ENCODE measurements at places on chromosomes 1 and 21. TPM values are rescaled to one million over a fixed set of nuclear protein-coding genes. Genes with fewer than 3 reads are reported as not detected.

GRCh38 chr1:41823471-41823870, 95.3 kb downstream of the HIVEP3 start:
- no peak for DNase-seq

- DNase-seq, result no peak
Observed at GRCh38 chr1:109846846-109847245, 63.8 kb upstream of the CSF1 start.

GRCh38 chr1:180675586-180675985, 43.8 kb downstream of the XPR1 start:
- no peak for DNase-seq

DNA sequence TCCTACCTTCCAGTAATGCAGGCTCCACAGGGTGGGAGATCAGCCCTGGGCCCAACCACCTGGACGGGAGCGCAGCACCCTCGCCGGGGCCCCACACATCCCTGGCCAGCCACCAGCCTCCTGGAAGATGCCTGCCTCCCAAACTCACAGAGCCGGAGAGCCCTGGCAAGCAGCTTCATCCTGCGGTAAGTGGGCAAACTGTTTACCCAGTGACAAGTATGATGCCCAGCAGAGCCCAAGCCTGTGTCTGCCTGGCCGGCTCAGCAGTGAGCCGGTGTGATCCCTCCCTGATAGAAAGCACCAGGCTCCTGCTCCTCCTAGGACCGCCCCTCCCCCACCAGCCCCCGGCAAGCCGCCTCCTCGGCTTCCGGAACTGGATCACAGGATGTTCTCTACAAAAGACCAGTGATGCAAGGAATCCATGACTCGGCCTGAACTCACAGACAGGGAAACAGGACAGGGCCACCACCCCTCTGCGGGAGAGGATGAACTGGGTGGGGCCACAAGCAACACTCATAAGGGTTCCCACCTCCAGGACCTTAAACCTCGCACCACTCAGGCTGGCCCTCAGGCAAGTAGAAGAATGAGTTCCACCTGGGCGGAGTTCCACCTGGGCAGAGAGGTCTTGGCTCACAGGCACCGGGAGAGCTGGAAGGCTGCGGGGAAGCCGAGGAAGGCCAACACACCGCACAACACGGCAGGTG, 7.9 kb downstream of the ACOT7 start:
- DNase-seq, result no peak

DNA sequence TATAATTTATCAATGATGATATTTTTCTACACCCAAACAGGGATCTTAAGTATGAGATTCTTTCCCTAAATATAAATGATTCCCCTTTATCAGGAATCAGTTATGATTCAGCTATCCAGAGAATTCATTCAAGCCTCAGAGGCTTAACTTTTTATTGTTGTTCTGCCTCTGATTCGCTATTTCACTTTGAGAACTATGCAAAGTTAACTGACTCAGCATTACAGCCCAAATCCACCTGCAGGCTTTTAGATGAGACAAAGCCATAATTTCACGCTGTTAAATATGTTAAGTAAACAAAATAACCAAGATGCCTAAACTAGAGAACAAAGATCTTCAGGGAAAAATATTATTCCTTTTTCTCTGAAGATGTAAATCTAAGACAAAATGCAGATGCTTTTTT, 8.5 kb downstream of the SCYL3 start:
- no peak for DNase-seq

GRCh38 chr1:192889082-192889481, 80.2 kb downstream of the RGS2 start:
- no peak for DNase-seq

GRCh38 chr1:87578464-87578863, 249.8 kb downstream of the LMO4 start:
- DNase-seq, result no peak

The ALX3 gene
- not detected for polyA plus RNA-seq

DNA sequence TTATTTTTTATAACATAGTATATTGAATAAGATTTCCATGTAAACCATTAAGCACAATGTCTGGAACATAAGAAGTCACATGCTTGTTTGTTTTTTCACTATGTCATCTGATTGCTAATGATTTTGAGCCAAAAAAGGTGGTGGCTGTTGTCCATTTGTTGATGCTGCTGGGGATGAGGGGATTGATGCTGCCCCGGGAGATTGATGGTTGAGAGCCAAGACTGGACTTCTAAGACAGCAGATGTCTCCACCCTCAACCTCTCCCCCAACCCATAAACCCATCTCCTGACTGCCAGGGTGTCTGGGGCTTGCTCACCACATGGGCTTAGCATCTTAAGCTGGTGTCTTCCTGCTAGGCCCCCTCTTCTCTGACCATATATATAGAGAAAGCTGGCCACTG, 35.8 kb upstream of the CD34 start:
- no peak for DNase-seq

- DNase-seq, result no peak
Observed at GRCh38 chr1:245503548-245503947, 348.8 kb downstream of the KIF26B start.

DNA sequence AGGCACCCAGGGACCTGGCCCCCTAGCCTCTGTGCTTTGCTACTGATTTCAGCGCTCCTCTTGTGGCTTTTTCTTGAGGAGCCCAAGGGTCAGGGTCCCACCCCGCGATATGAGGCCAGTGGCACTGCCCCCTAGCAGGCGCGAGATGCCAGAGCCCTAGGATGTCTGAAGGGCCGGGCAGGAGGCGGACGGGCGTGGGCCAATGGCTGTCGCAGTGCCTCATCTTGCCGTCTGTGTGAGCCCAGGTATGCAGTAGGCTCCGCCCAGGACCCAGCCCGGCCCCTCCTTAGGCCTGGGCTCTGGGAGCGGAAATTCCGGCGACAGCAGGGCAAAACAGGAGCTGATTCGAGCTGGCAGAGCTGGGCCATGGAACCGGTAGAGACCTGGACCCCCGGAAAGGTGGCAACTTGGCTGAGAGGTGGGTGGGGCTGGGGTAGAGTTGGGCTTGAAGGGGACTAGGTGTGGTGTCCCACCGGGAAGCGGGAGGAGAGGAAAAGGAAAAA, at the start of gene CNKSR1:
Gene CNKSR1 (plus strand): TSS at position 310 of the 503 bp plus-strand sequence. CDS start 57 bp downstream, at position 367.
- peak; percentile 55 for DNase-seq

- DNase-seq, result no peak
Observed at GRCh38 chr1:36513676-36514473, 31.2 kb upstream of the CSF3R start.

DNA sequence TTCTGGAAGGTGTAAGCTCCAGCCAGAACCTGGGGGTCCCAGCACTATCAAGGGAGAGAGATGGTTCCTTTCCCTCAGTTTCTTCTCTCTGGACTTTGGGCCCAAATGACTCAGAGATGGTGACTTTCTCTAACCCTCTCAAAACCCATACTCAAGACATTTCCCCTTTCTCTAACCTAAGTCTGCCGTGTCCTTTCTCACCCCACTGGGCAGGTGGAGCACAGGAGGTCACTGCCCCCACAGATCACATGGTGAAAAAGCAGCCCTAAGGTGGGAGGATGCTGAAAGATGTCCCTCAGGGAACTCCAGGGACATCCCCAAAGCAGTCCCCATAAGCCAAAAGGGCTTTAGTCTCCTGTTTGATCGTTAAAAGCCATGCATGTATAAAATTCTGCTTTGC, 173.7 kb downstream of the HIVEP3 start:
- DNase-seq, result no peak

GRCh38 chr1:190436615-190437014, 41.0 kb downstream of the BRINP3 start:
- DNase-seq, result no peak

- no peak for DNase-seq
Observed at GRCh38 chr1:76239470-76239918, 164.9 kb downstream of the ST6GALNAC3 start.

The MAB21L3 gene
- not detected for polyA plus RNA-seq

DNA sequence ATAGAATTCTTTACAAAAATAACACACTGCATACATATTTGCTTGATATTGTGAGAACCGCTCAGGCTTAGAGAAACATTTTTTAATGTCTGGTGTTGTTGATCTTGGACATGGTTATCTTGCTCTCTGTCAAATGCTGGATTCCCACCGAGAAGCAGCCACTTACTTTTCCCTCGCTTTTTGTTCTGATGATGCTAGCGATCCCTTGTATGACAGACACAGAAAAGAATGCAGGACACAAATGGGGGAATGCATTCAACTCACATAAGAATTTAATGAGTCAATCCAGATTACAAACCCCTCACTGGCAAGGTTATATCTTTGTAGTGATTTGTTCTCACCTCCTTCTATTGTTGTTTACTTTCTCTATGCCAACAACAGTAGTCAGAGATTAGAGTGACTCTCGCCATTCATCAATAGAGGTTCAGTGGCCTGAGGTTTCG, 76.8 kb upstream of the AKT3 start:
- DNase-seq, result no peak

GRCh38 chr1:6179564-6180175, 451 bp downstream of the CHD5 start:
- DNase-seq, result no peak

The KRTAP13-2 gene
- polyA plus RNA-seq, result not detected

All from right lung (tissue), 10 donors.